KG1 (cell line): ENCODE measurements at places on chromosomes 13 and 19.

GRCh38 chr13:97884707-97885468 lies 68.6 kb upstream of the IPO5 start:
- no peak for DNase-seq

- DNase-seq: no peak
These were observed 129.9 kb downstream of the FOXO1 start for GRCh38 chr13:40536443-40537113.

DNA sequence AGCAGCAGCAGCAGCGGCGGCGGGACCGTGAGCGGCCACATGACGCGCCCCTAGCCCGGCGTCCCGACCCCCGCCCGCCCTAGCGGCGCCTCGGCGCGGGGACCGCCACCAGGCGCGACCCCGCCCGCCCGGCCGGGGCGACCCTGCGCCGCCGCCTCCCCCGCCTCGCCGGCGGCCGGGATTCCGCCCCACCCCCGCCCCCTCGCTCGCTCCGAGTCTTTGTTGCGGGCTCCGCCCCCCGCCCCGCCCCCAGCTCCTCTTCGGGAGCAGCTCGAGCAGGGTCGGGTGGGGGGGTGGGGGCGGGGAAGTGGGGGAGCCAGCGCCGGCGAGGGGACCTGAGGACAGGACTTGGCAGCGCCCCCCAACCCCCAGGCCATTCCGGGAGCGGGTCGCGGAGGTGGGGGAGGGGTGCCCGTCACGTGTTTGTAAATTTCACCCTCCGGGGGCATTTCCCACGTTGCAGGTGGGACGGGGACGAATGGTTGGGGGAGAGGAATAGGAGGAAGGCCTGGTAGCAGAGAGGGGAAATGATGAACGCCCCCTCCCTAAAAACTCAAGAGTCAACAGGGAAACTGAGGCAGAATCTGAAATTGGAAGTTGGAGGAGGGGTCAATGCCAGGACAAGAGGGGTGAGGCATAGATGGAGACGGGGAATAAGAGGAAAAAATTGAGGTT lies at the start of gene OLFM2:
OLFM2 (minus strand) TSS at position 190 of the 675 bp plus-strand sequence; CDS start at position 41, 149 bp downstream.
- no peak for DNase-seq

DNA sequence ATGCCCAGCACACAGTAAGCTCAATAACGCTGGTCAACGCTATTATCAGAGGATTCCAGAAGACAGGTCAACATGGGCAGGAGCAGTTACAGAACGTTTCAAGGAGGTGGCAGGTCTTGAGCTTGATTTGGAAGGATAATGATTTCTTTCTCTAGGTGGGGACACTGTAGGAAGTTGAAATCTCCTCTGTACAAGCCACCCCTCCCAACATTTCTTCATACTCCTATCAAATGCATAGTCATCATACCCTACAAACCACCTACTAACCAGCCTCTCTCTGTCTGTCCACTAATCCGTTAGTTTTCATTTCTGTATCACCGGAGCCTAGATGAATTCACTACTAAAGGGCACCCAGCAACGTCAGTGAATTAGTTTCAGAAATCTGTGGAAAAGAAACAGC lies 1.3 kb downstream of the ATP7B start:
- DNase-seq: no peak

DNA sequence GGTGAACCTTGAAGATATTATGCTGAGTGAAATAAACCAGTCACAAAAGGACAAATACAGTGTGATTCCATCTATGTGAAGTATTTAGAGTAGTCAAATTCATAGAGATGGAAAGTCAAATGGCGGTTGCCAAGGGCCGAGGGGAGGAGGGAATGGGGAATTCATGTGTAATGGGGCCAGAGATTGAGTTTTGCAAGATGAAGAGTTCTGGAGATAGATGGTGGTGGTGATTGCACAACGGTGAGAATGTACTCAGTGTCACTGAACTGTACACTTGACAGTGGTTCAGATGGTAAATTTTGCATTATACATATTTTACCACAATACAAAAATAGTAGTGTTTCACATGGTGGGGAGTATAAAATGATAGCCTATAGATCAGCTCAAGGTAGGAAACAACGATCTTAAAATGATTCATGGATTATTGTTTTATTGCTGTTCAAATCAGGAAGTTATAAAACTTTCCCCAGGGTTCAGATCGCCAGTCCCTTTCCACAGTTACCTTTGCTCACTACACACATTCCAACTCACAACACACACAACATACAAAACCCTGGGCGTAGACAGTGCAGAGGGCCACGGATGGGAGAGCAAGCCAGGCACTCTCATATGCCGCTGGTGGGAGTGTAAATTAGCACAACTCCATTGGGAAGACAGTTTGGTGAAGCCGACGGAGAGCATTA lies 219.9 kb downstream of the ZIC5 start:
- no peak for DNase-seq

- DNase-seq: no peak
These were observed 595.5 kb downstream of the SLITRK1 start for GRCh38 chr13:83286737-83287136.

GRCh38 chr13:102838982-102839381 lies 6.8 kb upstream of the ERCC5 start:
- no peak for DNase-seq

- no peak for DNase-seq
These were observed 31.3 kb downstream of the MEGF8 start for GRCh38 chr19:42356686-42357085.

GRCh38 chr13:22893204-22893603 lies 287.6 kb upstream of the SGCG start:
- DNase-seq: no peak
